ENCODE measurements at places on chromosomes 7 and 10. TPM values are rescaled to one million over a fixed set of nuclear protein-coding genes. Genes with fewer than 3 reads are reported as not detected.

Gene MCU
- total RNA-seq = 13.4 TPM

Gene PKD2L1
- total RNA-seq = not detected

Gene CRYGN
- total RNA-seq = 0.25 TPM

Gene GIMAP1
- total RNA-seq = 18.1 TPM

GRCh38 chr7:158865977-158866376 lies 9.6 kb downstream of the DYNC2I1 start:
- peaks cover 13% of the 10 kb centered on the region for H3K36me3 ChIP-seq
- H3K4me3 ChIP-seq = no peak overlapping the region
- no peaks in the 10 kb centered on the region for H3K27me3 ChIP-seq
- no peak for DNase-seq
- H3K27ac ChIP-seq = no peak overlapping the region

- no peak for DNase-seq
- no peak overlapping the region for H3K4me3 ChIP-seq
- no peaks in the 10 kb centered on the region for H3K27me3 ChIP-seq
Observed at GRCh38 chr10:48404646-48405045, 98.2 kb downstream of the MAPK8 start.

DNA sequence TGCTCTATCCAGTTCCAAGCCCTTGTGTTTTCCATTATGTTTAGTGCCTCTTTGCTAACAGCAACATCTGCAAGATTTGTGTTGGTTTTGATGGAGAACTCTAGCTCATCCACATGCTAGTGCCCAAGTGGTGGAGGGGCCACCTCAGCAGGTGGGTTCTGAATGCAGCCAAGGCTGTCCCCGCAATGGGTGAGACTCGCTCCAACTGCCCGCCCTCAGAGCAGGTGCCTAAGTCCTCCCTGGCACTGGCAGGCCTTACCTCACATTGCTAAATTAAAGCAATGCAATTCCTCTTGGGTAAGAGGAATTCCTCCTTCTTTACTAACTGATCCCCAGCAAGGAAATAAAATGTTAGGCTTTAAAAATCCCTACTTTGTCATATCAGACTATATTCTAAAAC lies 146.8 kb downstream of the ADCY1 start:
- H3K27me3 ChIP-seq = no peaks in the 10 kb centered on the region
- H3K27ac ChIP-seq = no peak overlapping the region
- H3K4me1 ChIP-seq = no peaks in the 10 kb centered on the region
- H3K36me3 ChIP-seq = peaks cover 19% of the 10 kb centered on the region
- no peak for DNase-seq

DNA sequence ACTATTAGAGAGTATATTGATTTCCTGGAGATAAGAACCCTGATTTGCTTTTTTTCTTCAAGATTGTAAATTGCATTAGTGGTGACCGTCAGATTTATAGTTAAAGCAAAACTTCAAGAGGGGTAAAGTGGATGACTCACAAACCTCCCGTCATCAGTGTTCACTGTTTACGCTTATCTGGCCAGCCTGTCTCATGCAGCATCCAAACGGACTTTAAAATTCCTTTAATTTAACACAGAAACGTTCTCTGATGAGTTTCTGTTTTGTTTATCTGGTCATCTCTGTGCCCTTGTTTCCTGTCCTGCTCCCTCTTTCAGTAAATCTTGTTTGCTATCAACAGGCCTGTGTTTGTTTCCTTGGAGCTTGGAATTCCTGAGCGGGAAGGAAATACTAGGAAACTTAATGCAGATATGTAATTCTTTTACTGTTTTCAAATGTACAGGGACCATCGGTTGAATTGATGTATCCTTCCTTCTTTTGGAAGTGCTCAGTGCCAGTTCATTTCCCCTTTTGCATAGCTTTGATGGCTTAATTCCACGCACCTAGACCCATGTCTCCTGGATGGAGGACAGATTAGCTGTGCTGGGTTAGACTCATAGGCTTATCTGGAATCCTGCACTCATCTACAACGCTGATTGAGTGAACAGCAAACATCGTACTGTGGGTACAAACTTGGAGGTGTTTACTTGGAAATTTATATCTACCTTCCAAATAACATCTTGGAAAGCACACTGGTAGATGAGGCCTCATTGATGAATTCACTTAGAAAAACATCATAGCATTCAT lies 21.3 kb downstream of the PTPRE start:
- no peak for DNase-seq
- no peak overlapping the region for H3K4me3 ChIP-seq
- H3K36me3 ChIP-seq = no peaks in the 10 kb centered on the region
- no peaks in the 10 kb centered on the region for H3K27me3 ChIP-seq
- peaks cover 3% of the 10 kb centered on the region for H3K4me1 ChIP-seq
- no peak overlapping the region for H3K27ac ChIP-seq

DNA sequence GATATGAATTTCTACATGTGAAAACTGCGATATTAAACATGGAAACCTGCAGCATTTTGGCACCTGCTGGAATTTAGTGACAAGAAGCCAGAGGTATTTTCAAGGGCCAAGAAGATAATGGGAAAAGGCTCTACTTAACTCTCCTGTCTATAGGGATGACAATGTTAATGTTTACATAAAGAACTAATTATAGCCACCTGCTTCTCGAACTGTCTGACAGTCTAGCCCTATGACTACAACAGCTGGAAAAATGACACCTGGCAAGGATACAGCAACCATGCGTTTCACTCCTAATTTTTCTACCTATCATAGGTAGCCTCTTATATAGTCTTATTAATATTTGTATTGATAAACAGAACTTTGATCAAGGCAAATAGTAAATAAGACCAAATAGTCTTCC lies 49.6 kb downstream of the MAGI2 start:
- H3K36me3 ChIP-seq = no peaks in the 10 kb centered on the region
- no peak overlapping the region for H3K4me3 ChIP-seq
- DNase-seq = no peak
- H3K27ac ChIP-seq = no peak overlapping the region

DNA sequence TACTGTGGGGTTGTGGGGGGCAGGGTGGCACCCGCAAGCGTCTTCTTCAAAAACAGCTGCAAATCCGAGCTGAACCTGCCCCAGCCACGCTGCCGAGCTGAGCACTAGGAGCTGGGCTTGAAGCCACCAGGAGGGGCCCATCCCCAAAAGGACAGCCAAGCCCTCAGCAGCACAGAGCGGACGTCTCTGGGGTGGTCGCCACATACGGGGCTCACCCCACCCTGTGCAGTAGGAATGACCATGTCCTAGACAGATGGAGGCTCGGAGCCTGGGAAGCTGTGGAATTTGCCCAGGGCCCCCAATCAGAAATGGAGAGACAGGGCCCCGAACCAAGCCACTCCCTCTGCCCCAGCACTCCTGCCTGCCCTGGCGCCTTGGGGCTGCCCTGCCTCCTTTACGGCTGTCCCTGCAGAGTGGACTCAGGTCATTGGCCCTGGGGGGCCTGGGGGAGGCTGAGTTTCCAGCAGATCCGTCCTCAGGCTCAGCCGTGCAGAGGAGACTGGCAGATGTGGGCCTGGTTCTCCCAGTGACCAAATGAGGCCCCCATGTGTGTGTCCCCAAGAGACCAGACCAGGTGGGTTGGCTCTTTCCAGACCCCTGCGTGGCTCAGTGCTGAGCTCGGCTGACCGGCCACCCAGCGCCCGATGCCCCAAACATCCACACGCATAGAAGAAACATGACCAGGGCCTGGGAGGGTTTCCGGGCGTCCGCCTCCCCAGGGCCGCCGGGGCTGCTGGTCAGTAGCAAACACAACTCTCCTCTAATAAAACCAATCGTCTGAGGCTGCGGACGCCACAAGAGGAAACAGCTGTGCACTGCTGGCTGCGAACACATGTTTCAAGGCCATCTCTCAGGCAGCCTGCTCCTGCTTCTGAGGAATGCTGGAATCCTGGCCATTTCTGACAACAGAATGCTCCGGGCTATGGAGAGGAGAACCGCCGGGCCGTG lies 54.9 kb downstream of the PDGFA start:
- H3K4me1 ChIP-seq = peaks cover 1% of the 10 kb centered on the region
- no peaks in the 10 kb centered on the region for H3K36me3 ChIP-seq
- no peak overlapping the region for H3K4me3 ChIP-seq

DNA sequence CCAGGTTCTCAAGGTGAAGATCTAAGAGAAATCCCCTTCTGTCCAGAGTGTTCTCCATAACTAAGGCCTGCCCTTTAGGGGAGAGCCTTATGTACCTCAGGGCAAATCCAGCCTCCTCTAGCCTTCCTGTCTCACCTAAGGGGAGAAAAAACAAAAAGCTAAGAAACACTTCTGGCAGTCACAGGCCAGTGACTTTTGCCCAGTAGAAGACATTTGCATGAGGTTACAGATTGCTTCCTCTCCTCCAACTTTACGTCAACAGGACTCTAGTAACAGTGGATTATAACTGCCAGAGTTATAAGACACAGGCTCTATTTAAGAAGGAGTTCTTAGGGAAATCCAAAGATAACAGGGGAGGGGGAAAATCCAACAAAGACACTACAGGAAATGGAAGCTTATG lies 15.9 kb upstream of the FAM241B start:
- H3K36me3 ChIP-seq = no peaks in the 10 kb centered on the region
- H3K27ac ChIP-seq = no peak overlapping the region
- no peak overlapping the region for H3K4me3 ChIP-seq

Data from activated CD4-positive, alpha-beta T cell treated with anti-CD3 and anti-CD28 coated beads, Interleukin-2, amount 10 ng/mL, durations not matched to agents 7 days and 5 days (primary cell).